ENCODE measurements at places on chromosomes 6 and 20. TPM values are rescaled to one million over a fixed set of nuclear protein-coding genes. Genes with fewer than 3 reads are reported as not detected.

- no peak for DNase-seq
These were observed 90.5 kb upstream of the HEY2 start for GRCh38 chr6:125658759-125659431.

DNA sequence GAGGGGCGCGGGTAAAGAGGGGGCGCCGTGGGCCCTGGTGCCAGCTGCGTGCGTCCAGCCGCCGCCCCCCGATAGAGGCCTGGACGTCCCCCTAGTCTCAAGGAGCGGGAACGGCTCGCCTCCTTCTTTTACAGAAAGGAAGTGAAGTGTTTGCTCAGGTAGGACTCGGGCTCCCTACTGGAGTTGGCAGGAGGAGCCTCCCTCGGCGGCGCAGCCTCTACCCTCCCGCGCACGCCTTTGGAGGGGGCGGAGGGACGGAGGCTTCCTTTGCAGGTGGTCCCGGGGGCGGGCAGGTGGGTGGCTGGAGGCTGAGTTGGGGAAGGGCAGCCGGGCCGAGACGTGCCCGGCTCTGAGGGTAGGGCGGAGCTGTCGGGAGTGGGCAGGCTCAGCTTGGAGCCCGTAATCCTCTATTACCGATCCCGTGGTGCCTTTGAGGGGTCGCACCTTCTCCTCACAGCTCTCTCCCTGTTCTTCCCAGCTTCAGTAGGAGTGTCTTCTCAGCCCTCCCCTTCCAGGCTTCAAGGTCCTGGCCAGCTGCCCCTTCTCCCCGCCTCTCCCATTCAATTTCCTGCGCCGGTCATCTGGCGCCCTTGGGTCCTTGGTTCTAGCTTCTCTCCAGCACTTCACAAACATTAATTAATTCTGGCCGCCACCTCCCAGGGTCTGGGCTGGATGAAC lies 728 bp downstream of the ITPR3 start:
- DNase-seq, result peak; percentile 42

The RIMS4 gene
- total RNA-seq, result 0.26 TPM

The PRL gene
- total RNA-seq, result not detected

- no peak for DNase-seq
These were observed 5.7 kb upstream of the RBPJL start for GRCh38 chr20:45300961-45301360.

DNA sequence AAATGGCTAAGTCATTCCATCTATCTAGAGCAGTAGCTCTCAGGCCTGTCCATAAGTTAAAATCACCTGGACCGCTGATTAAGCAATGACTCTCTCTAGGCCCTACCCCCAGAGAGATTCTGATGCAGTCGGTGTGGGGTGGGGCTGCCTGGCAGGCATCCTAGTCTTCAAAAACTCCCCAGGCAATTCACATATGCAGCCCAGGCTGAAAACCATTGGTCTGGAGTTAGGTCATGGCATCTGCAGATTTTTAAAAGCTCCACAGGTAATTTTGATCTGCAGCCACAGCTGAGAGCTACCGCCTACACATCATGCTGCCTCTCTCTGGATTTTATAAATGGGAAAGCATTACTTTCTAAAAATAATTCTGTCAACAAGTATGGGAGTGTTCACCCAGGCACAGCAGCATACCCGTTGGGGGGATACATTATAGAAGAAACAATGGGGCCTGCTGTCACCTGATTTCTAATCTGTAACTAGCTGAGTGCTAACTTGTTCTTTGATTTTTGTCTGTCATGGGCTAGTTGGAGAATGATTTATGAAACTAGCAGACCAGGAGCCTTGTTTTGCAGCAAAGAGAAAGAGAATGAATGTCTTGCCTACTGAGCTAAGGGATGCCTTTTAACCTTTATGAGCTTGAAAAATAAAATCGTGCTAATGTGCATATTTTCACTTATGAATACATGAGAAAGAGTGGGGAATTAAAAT lies 44.1 kb upstream of the ATXN1 start:
- no peak for DNase-seq

DNA sequence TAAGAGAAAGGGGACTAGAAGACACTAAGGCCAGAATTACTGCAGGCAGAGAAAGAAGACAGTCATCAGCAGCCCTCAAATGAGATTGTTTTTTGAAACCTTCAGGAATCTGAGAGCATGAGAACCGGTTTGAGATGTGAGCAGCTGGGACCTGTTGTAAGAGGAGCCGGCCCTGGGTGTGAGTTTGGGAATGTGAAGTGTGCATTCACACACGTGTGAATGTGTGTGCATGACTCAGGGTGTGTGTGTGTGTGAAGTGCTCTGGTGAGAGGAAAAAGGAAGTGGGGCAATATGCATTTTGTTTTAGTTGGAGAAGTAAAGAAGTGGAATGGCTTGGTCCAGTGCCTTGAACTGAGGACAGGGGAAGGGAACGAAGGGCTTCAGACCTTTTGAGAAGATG lies 4.3 kb downstream of the SCUBE3 start:
- no peak for DNase-seq

DNA sequence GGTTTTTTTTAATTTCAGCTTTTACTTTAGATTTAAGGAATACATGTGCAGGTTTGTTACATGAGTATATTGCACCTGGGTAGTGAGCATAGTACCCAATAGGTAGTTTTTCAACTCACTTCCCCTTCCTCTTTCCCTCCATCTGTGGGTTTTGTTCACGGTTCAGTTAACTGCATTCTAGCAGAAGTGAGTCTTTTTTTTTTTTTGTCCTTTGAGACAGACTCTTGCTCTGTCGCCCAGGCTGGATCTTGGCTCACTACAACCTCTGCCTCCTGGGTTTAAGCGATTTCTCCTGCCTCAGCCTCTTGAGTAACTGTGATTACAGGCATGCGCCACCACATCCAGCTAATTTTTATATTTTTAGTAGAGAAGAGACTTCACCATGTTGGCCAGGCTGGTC lies 8.7 kb downstream of the UBR2 start:
- no peak for DNase-seq

- DNase-seq, result no peak
These were observed 113.5 kb downstream of the CDYL start for GRCh38 chr6:4889701-4890100.

The BPIFB4 gene
- not detected for total RNA-seq

GRCh38 chr20:48096957-48097890 lies 311.9 kb upstream of the SULF2 start:
- no peak for DNase-seq

DNA sequence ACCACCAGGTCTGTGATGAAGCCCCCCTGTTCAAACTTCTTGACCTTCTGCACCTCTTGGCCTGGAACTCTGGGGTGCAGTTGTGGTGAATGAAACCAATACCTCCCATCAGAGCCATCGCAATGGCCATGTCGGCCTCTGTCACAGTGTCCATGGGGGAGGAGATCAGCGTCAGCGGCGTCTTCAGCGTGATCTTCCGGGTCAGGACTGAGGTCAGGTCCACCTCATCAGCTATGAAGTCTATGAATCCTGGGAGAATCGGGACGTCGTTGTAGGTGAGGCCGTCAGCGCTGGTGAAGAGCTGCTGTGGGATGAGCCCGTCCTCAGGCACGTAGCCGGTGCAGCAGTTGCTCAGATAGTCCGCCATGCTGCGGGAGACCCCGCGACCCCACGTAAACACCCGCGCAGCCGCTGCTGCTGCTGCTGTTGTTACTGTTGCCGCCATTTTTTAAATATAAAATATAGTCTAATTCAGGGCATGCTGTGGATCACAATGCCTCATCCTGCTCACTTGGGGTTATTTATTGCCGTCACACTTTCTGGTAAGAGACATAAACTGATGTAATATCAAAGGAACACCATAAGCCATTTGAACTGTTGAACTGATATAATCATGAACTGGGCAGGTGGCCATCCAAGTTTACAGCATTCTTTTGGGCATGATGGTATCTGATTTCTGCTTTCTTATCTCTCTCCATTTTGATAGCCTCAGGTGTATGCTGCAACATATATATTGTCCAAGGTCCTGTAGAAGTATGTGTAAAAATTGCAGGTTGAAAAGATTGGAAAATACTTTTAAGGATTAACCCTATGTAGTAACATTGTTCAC lies 18.7 kb upstream of the RNF144B start:
- DNase-seq, result no peak

- DNase-seq, result no peak
These were observed 29.9 kb downstream of the FBXO5 start for GRCh38 chr6:152952866-152953509.

DNA sequence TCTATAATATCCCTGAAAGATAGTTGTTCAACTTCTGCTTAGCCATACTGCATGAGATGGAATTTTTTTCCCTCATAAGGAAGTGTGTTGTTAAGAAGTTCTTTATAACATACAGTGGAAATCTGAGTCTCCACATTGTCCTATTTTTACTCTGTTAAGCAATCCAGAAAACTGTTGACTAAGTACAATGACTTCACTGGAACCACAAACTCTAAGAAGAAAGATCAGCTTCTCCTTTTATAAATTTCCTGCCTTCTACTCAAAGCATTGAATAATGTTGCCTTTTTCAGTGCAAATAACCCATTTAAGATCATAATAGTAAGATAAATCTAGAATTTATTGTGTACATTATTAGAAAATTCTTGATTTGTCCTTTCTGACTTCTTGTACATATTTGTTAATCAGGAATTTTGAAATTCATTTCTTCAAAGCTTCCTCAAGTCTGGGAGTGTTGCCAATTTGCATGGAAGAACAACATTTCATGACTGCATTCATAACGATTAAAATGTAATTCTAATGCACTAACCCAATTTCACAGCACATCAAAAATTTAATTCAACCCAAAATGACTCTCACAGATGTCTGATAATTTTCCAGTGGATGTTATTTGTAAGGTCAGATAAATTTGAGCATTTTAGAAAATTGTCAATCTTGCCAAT lies 45.6 kb upstream of the ANKEF1 start:
- no peak for DNase-seq

GRCh38 chr20:35845561-35845960 lies 73.7 kb downstream of the PHF20 start:
- DNase-seq, result no peak

- no peak for DNase-seq
These were observed 149.8 kb downstream of the SYNDIG1 start for GRCh38 chr20:24619212-24619611.

The FAM209B gene
- total RNA-seq, result 0.79 TPM

DNA sequence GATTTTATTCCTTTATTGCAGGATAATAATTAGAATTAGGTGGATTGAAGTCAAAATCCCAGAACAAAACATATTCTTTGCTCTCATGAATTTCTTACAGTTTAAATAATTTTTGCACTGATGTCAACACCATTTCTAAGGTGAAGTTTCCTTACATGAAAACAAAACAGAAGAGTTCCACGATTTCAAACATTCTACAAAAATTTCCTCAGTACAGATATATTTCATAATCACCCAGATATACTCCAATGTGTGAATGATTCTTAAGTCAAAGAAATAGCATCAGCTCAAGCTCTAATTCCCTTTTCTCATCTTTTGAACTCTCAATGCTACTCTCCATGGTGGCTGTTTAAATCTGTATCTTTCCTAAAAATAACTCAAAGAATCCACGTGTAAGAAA lies 39.5 kb upstream of the THBS2 start:
- no peak for DNase-seq

DNA sequence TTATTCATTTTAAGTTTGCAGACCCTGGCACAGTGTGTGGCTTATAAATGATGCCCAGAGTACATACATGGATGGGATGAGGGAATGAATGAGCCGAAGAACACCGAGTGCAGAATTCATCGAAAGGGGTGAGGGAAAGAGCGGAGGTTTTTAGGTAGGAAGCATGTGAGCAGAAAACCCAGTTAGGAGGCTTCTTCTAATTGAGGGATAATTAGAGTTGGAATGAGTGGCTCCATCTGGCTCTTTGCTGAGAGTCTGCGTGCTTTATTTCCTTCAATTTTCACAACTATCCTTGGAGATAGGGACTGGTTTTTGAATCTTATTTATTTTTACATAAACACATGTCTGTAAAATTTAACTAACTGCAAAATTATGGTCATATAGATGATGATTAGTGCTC lies 150.7 kb downstream of the DOK5 start:
- DNase-seq, result no peak

The RAET1L gene
- not detected for total RNA-seq
